ENCODE measurements at places on chromosomes 16 and 17.

DNA sequence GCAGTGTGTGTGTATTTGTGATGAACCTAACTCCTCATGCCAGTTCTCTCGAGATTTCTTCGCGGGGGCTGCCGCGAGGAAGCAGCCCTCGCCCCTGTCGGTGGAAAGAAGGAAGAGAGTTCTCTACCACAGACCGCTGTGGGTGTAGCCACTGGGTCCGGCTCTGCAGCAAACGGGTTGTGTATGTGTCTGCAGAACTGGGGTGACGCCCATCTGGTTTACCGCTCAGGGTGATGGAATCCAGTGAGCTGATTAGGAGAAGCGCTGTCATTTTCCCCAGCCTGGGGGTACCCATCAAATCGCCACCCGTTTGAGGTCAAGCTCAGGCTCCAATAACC is 7.7 kb downstream of the CORO6 start:
- DNase-seq, result no peak

DNA sequence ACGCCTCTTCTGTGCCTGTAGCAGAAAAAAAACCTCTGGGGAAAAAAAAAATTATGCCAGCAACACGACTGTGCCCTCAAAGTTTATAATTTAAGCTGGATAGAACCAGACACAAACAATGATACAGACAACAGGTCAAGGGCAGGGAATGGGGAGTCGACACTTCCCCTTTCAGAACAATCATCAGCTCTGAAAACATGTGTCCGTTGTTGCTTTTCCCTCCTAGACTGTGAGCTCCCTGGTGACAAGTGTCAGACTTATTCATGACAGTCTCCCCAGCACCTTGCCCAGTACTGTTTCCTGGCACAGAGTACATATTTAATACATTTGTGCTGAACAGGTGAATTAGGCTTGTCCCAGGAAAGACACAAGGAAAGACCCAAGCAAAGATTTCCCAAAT is 178.3 kb downstream of the SOX9 start:
- DNase-seq, result no peak

- no peak for DNase-seq
These were observed 28.6 kb downstream of the TPPP3 start for GRCh38 chr16:67364600-67365235.

DNA sequence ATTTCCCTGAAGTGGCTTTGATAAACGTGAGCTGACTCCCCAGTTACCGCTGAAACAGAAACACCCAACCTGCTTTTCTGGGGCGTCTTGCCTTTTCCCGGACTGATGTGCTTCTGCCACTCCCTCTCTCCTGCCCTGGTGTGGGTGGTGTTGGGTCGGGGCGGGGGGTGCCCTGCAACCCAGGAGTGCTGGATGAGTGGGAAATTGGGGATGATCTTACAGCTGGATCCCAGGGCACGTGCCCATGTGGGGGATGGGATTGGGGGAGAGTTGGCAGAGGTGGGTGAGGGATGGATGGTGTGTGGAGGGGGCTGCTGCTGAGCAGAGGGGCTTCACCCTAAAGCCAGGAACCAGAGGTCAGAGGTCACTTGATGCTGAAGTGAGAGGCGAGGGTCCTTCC is 28.5 kb downstream of the PGS1 start:
- no peak for DNase-seq

GRCh38 chr16:74607310-74607961 is 522 bp upstream of the GLG1 start:
- no peak for DNase-seq

DNA sequence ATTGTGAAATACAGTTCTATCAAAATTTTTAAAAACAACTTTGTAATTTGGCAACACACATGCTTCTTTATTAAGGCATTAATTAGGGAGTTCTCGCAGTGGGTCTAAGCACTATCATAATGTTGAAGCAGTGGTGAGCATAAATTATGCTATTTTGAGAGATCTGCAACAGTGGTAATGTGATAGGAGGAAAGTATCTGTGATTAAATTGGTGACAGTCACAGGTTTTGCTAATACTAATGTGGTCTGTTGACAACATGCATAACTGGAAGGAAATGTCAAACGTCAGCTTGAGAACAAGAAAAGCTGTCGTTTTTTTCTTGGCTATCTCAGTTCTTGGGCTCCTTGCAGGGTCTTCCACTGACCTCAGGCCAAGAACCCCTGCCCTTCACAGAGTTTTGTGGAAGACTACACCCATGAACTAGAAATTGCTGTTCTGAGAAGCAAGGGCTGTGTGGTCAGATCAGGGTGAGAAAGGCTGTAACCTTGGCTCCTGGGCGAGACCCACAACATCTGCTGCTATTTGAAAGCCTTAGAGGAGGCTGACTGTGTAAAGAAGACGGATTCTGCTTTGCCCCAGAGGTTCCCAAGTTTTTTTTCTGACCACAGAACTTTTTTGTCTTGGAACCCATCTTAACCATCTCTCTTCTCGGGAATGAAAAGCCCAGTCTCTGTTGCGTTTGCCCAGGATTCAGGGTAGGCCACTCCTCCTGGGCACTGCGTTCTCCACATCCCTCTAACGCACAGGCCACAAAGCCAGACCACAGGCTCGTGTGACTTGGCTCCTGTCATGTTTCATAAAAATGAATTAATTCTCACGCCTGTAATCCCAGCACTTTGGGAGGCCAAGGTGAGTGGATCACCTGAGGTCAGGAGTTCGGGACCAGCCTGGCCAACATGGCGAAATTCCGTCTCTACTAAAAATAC is 13.9 kb downstream of the ATP2A1 start:
- DNase-seq, result no peak

Data from T follicular helper cell (primary cell).